Activated CD8-positive, alpha-beta T cell treated with anti-CD3 and anti-CD28 coated beads for 36 hours (primary cell): ENCODE measurements at places on chromosomes 7 and 10. TPM values are rescaled to one million over a fixed set of nuclear protein-coding genes. Genes with fewer than 3 reads are reported as not detected.

GRCh38 chr10:73867126-73867807 lies 7.1 kb downstream of the CAMK2G start:
- no peak for DNase-seq

DNA sequence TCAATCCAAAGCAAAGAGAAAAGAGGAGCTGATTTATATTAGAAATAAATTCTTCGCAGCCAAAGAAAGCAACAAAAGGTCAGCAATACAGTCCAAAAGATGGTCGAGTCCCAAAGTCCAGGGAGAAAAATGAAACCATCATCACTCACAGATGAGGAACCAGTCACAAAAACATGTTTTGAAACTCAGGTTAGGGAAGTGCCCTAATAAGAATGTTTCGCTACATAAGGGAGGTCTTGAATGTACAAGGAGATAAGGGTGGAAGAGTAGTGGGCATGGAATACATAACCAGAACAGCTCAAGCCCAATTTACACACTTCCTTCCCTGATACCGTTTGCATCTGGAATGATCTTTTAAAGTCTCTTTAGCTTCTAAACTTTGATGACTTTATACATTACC lies 53.6 kb downstream of the VPS41 start:
- no peak for DNase-seq

- no peak for DNase-seq
Measured at GRCh38 chr7:115879171-115879570, 151.4 kb downstream of the TFEC start.

DNA sequence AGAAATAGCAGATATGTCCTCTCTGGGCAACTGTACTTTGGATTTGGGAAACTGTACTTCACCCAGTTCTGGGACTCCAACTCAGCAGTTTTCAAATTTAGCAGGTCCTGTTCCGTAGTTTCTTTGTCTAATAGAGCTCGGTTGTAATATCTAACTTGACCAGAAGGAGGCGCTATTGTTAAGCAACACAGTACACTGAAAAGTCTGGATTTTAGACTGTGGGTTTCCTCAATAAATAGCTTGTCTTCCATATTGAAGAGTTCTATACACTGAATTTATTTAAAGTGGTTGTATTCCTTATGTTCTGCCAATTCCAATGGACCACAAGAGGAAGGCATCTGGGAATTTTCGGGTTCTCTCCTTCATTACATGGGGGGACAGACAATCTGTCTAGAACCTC lies 39.8 kb downstream of the ELFN1 start:
- no peak for DNase-seq

GRCh38 chr7:148474481-148475025 lies 116.0 kb upstream of the C7orf33 start:
- DNase-seq: no peak

- DNase-seq: no peak
Measured at GRCh38 chr10:98619446-98619845, 172.7 kb upstream of the HPS1 start.

GRCh38 chr10:10056961-10057360 lies 960.7 kb upstream of the CELF2 start:
- no peak for DNase-seq

GRCh38 chr7:105213611-105214010 lies 175.1 kb downstream of the SRPK2 start:
- DNase-seq: no peak

DNA sequence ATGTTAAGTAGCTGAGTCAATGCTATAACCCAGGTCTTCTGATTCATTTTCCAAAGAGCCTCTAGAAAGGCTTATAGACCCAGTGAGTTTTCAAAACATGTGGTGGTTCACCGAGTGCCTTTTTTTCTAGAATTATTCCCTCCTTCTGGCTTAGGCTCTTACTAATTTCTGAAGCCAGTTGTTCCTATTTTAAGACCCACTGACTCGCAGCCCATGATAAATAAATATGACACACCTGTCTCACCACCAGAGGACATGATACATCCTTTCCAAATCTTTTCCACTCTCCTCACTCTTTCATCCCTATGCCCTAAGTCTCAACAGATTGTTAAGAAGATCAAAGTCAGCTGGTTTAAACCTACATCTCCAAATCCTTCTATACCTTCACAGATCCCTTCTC lies 126.0 kb upstream of the WNT16 start:
- no peak for DNase-seq

GRCh38 chr7:92682903-92683539 lies 92.8 kb upstream of the FAM133B start:
- DNase-seq: peak; percentile 45

DNA sequence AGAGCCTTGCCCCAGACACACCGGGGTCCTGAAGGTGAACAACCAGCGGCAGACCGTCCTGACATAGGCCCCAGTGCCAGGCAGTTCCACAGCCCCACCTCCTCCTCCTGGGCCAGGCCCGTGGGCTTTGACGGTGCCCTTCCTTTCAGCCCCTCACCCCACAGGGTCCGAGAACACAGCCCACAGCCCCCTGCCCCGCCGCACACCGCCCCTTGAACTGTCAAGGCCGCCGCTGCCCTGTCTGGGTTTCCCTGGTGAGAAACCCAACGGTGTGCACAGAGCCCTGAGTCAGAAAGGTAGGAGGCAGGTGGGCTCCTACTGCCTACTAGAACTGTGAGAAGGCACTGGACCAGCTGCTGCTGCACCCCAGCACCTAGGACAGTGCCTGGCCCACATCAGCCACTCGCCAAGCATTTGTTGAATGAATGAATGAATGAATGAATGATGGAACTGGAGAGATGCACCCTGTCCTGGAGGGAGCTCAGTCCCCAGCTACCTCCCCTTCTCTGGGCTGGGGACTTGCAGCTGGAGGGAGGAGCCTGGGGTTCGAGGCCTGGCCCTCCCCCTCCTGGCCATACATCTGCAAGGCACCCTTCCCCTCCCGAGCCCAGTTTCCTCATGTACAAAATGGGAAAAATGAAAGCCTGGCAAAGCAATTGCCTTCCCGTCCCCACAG lies 117.9 kb downstream of the SLIT1 start:
- DNase-seq: no peak

DNA sequence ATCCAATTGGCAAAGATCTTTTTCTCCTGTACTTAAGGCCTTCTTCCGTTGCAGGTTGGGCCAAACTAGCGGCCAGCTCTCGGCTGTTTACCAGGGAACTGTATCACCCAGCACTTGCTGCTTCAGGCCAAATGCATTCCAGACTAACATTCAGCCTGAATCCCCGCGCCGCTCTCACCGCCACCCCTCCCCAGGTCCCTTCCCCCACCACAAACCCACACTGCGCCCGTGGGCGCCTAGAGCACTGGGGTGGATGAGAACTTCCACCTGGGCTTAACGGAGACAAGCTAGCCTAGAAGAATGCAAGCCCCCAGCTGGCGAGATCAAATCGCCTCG lies 676 bp downstream of the TCAF1 start:
- no peak for DNase-seq

GRCh38 chr10:123908379-123908778 lies 16.8 kb upstream of the CPXM2 start:
- DNase-seq: no peak

DNA sequence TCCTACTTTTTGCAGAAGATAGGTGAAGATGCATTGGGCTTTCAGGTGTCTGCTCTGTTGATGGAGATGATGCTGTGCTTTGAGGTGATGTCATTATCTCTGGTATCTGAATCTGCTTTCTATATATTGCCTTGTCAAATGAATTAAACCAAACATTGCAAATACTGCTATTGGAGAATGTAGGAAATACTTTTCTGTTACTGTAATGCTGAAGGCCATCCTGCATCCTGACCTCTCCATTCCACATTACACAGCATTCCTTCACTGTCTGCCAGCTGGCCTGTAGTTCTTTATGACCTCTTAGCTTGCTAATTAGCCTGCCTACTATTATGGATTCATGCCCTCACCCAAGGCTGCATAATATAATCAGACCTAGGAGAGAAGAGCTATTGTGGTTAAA lies 73.2 kb downstream of the VCL start:
- DNase-seq: no peak

DNA sequence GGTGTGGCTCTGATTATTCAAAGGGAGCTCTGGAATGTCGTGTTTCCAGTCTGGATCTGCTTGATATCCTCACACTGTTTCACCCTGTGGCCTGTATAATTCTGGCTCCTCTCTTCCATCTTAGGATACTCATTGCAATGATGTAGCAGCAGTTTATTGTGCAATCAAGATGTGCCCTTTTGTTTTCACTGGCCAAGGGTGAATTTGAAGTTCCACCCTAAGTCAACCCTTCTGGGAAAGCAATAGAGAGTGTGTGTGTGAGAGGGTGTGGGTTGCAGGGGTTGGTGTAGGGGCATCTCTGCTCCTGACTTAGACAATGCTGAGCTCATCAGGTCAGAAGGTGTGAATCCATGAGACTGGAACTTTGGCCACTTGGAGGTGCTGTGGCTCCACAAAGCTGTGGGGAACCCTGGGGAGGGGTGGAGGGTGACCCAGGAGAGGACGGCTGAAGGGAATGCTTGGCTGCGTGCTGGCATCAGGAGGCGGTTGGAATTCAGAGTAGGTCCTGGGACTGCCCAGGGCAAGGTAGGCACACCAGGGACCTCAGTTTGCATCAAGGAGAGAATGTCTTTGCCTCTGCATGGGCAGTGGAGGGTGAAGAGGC lies 118.0 kb upstream of the PRSS58 start:
- DNase-seq: peak; percentile 35

- peak; percentile 41 for DNase-seq
Measured at GRCh38 chr7:135186841-135187253, 16.3 kb upstream of the CYREN start.

GRCh38 chr7:107446988-107447387 lies 22.9 kb upstream of the GPR22 start:
- no peak for DNase-seq

DNA sequence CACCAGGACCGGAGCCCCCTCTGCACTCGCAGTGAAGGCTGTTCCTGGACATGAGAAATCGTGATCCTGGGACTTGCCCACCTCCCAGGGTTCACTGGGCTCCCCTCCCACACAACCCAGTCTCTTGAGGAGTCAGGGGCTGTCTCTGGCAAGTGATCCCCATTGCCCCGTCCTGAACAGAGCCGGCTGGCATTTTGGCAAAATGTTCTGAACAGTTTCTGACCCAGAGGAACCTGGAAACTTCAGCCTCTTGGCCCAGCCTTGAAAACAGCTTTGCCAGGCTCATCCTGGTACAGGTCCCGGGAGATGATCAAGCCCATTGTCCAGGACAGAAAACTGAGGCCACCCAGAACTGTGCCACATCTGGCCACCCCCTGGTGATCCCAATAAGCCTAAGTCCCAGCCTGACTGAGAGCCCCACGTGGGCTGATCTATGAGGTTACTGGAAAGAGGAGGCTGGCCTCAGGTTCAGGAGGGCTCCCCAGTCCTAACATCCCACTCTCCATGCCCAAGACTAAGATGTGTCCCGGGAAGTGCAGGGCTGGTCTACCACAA lies 115.7 kb downstream of the OAT start:
- DNase-seq: no peak

GRCh38 chr10:33290321-33291052 lies 44.0 kb downstream of the NRP1 start:
- DNase-seq: no peak

DNA sequence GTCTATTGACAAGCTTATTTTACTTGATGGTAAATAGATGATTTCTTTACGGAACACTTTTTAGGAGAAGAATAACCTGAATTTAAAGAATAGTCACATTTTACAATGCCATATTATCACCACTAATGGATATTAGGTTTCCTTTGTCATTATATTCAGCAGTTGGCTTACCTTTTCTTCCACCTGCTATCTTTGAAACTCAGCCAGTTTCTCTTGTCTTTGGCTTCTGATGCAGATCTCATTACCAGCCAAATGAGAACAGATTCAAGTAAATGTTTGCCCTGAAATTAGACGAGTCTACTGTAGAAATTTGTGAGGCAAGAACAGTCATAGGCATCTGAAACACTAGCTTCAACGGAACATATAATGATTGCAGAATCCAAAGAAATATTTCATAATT lies 85.5 kb upstream of the OIT3 start:
- no peak for DNase-seq

DNA sequence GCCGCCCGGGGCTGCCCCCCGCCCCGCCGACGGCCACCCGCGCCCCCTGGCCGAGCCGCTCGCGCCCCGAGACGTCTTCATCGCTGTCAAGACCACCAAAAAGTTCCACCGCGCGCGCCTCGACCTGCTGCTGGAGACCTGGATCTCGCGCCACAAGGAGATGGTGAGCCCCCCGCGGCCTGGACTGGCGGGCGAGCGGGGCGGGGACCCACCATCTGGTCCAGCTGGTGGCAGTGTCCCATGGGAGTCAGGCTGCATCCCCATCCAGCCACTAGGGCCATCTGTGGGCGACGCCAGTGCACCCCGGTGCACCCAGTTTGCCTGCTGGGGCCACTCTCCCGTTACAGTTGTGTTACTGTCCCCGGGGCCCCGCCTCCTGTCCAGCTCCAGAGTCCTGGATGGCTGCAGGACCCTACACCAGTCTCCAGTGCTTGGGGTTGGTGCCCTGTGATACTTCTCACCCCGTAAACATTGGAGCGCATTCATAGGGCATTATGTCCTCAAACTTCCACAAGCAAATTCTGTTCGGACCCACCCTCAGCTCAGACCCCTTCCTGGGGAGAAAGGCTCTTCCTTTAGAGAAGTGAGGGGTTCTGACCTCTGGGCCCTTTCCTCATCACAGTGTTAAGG lies 672 bp downstream of the LFNG start:
- DNase-seq: peak; percentile 56

DNA sequence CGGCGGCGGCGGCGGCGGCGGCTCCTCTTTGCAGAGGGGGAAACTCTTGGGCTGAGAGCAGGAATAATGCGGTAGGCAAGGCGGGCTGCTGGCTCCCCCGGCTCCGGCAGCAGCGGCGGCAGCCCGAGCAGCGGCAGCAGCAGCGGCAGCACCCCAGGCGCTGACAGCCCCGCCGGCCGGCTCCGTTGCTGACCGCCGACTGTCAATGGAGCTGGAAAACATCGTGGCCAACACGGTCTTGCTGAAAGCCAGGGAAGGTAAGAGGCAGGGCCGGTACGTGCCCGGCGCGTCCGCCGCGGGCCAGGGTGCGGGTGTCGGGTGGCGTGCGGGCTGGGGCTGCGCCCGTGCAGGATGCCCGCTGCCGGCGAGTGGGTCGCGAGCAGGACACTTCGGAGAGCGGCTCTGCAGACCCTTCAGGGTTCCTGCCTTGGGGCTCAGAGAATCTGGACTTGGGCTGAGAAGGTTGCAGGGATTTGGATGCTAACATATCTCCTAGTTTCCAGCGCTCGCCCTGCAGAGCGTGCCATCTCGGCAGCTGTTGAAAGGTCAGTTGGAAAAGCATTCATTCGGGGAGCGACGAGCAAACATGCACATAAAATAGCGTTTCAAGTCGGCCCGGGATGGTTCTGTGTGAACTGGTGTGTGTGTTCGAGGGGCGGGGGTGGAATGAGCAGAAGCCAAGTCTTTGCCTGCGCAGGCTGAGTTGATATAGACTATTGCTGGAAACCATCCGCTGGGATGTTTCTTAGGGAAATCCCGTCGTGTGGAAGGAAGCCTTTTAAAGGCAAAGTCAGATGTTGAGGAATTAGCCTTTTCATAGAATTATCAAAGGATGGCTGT lies 562 bp downstream of the GRK5 start:
- peak; percentile 74 for DNase-seq

- DNase-seq: no peak
Measured at GRCh38 chr7:70645876-70646351, 486.0 kb upstream of the GALNT17 start.

The LRMDA gene
- not detected for total RNA-seq

The SLC16A9 gene
- 1.2 TPM for total RNA-seq

The ADAM12 gene
- 1.3 TPM for total RNA-seq

The MYOZ1 gene
- total RNA-seq: not detected

The ASZ1 gene
- total RNA-seq: not detected

The IL15RA gene
- 25.1 TPM for total RNA-seq

The SP4 gene
- total RNA-seq: 22.3 TPM

The NPC1L1 gene
- 0.07 TPM for total RNA-seq

The IL6 gene
- total RNA-seq: not detected

The TDRD1 gene
- total RNA-seq: 0.05 TPM

The BZW2 gene
- total RNA-seq: 123 TPM

The HEPACAM2 gene
- not detected for total RNA-seq

The GOLGA7B gene
- 0.92 TPM for total RNA-seq

The SMO gene
- total RNA-seq: 0.81 TPM
